ENCODE measurements at places on chromosomes 1 and 21. TPM values are rescaled to one million over a fixed set of nuclear protein-coding genes. Genes with fewer than 3 reads are reported as not detected.

- no peak for DNase-seq
These were observed 40.4 kb downstream of the ST3GAL3 start for GRCh38 chr1:43747736-43748135.

GRCh38 chr1:2257245-2257627 is 29.1 kb downstream of the SKI start:
- DNase-seq, result no peak

DNA sequence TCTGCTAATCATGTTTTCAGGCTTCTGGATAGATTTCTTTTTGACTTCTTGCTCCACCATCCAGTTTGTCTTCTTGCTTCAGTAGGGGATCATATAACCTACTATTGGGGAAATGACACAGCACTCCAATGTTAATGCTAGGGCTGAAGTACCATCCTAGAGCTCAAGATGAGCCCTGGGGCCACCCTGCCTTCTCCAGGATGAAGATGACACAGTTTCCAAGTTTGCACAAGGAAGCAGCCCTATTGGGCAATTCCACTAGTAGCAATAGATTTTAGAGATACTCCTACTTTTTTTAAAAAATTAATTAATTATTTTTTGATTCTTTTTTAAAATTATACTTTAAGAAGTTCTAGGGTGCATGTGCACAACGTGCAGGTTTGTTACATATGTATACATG is 11.3 kb upstream of the KLF18 start:
- no peak for DNase-seq

- DNase-seq, result no peak
These were observed 416.1 kb downstream of the MRPL39 start for GRCh38 chr21:25191141-25191540.

DNA sequence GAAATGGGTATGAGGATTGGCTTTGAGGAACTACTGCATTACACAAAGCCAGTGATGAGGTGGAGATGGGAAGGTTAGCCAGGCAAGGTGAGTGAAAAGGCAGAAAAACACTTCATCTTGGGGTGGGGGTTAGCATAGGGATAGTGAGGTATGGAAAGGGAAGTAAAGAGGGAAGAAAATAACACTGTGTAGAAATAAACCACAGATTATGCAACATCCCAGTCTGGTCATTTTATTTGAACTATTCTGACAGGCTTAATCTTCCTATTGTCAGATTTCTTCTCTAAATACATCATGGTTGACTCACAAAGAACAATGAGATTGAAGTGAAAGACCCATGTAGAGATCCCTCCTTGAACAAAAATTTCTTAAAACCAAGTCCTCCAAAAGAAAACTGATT is 640.2 kb downstream of the PTPRC start:
- DNase-seq, result no peak

SPRR3 gene
- total RNA-seq, result not detected

VPS45 gene
- total RNA-seq, result 20.6 TPM

RAB3B gene
- total RNA-seq, result 0.07 TPM

EFCAB14 gene
- 54.3 TPM for total RNA-seq

All from activated CD4-positive, alpha-beta T cell treated with anti-CD3 and anti-CD28 coated beads for 36 hours (primary cell).